Central memory CD4-positive, alpha-beta T cell (primary cell): ENCODE measurements at places on chromosomes 1 and 21.
A peak's percentile ranks its signal among the peaks of the same experiment; 100 is the strongest.

GRCh38 chr1:178818416-178818815 lies 52.5 kb downstream of the ANGPTL1 start:
- DNase-seq, result no peak

- DNase-seq, result no peak
Observed at GRCh38 chr1:145927916-145928643, 796 bp upstream of the RBM8A start.

- peak; percentile 54 for DNase-seq
Observed at GRCh38 chr21:46552274-46552673, 52.6 kb downstream of the S100B start.

- DNase-seq, result no peak
Observed at GRCh38 chr1:174726167-174726879, 273.4 kb upstream of the CACYBP start.

DNA sequence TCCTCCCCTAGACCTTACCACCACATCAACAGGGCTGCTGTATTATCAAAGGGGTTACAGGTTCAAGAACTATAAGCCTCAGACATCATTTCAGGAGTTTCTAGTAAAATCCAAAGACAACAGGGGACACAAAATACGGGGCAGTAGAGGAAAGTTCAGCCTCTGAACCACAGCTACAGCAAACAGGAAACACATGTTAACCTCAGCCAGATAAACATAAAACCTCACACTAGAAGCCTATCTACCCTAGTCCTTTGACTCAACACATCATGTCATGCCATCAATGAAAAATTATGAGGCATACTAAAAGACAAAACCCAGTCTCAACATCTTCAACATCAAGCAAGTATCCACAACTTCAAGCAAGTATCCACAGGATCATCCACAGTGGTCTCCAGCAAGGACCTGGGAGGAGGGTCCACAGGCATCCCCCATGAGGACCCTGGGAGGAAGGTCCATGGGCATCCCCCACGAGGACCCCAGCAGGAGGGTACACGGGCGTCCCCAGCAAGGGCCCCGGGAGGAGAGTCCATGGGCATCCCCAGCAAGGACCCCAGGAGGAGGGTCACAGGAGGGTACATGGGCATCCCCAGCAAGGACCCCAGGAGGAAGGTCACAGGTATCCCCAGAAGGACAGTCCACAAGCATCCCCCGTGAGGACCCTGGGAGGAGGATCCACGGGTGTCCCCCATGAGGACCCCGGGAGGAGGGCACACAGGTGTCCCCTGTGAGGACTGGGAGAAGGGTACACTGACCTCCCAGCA lies 440.0 kb downstream of the MATN1 start:
- DNase-seq, result peak; percentile 8

DNA sequence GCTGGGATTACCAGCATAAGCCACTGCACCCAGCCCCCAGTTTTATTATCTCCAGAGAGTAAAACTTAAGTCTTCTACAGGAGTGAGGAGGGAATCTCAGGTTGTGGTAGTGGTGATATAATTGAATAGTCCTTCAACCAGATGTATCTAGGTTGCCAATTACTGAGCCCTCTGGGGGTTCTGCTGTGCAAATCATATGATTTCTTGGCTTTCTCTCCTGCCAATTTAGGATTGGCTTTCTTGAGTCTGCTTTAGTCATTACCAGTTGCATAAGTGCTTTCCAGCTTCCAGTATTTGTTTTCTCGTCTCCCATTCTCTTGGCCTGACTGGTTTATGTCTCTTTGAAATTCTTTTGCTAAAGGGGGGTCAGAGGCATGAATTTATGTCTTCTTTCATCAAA lies 11.1 kb downstream of the CPT2 start:
- DNase-seq, result no peak

GRCh38 chr1:40784771-40785151 lies 1.2 kb downstream of the KCNQ4 start:
- no peak for DNase-seq

DNA sequence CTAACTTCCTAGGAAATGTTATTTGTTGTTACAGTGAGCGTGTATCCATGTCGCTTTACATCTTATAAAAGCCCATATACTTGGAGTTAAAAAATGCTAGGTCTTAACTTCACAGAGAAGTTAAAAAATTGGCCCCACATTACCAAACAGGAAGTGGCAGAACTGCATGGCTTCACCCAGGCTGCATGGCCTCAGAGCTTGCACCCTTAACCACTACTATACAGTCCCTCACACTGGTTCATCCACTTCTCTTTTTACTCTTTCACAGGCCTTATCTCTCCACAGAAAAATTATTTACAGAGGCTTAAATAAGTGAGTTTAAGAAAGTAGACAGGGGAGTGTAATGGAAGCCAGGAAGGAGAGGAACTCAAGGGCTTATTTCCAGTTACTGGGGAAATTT lies 402.5 kb downstream of the HHAT start:
- no peak for DNase-seq

DNA sequence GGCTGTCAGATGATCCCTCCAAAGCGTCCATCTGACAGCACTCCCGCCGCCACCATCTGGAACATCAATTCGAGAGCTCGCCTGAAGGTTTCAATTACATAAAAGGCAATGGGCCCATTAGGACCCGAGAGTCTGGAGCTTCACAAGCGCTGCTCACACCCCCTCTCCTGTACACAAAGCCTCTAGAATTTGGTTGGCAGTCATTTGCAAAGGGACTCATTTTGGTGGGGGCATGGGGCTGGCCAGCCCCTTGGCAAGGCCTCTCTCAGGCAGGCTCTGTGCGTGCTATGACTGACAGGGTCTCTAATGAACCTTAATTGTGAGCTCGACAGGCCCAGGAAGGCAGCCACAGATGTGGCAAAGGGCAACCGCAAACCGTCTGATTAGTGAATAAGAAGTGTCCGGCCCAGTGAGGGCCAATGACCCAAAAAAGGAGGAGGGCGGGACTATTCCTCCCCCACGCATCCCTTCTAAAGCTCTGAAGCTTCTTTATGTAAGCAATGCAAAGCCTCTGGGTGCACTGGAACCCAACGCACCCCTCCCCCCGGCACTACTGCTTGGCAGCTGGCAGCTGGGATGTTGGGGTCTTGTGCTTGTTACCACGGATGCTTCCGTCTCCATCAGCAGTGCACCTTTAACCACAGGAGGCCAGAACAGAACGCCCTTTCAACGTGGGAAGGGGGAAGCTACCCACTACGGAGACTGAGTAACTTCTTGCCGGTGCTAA lies 79.4 kb downstream of the CAPZB start:
- no peak for DNase-seq

DNA sequence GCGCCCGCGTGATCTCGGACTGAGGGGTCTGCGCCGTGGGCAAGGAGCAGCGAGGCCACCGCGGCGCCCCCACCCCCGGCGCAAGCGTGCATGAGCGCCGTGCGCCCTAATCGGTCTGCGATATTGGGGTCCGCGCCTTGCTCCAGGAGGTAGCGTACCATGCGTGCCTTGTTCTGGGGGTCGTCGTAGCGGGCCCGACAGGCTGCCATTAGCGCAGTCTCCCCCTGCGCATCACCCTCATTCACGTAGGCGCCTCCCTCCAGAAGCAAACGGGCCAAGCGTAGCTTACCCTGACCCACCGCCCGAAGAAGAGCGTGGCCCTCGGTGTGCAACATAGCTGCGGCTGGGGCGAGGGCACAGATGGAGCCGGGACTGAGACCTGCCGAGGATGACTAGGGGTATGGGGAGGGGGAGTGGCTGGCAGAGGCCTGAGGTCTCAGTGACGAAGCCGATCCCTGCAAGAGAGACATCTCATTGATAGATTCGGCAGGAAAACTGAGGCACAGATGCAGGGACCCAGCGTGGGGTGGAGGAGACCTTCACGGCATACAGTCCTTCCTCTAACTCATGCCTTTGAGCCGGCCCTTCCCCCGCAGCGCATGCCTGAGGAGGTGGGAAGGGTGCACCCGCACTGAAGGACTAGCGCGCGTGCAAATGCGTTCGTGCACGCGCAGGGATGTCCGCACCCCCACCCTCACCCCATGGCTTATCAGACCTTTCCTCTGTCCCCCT lies 2.8 kb downstream of the ANKRD34A start:
- peak; percentile 24 for DNase-seq

DNA sequence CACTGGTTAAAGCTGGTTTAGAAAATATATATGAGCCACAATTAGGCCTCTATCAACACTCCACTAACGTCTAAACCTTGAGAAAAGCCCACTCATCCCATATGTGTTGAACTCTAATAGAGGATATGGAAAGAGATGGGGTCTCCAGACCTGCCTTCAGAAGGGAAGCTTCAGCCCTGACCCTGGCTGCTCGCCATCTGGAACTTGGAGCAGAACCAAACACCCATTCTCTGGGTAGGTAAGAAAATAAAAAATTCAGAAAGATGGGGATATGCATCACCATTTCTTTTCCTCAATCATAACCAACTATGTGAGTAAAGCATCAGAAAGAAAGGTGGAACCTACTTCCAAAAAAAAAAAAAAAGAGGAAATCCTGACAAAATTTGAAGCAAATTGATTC lies 666.2 kb downstream of the PTPRC start:
- DNase-seq, result no peak

- DNase-seq, result no peak
Observed at GRCh38 chr1:3545363-3546047, 65.8 kb downstream of the MEGF6 start.

GRCh38 chr21:17802572-17802971 lies 16.6 kb downstream of the C21orf91 start:
- DNase-seq, result no peak

DNA sequence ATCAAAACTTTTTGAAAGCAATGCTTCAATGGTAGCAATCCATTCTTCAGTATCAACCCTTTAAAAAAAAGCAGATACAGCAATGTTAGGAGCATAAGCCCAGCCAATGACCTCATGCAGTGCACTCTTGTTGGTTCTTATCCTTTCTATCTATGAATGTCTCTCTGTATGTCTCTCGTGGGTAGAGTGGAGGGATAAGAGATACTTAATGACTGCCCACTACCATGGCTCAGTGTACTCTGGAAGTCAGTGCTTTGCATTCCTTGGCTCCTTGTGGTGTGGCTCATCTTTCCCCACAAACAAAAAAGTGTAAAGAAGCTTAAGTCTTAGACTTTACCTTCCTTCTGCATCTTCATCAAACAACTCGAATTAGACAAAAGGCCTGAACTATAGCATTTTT lies 50.3 kb downstream of the PCSK9 start:
- no peak for DNase-seq

GRCh38 chr1:26733982-26734381 lies 38.2 kb downstream of the ARID1A start:
- no peak for DNase-seq

DNA sequence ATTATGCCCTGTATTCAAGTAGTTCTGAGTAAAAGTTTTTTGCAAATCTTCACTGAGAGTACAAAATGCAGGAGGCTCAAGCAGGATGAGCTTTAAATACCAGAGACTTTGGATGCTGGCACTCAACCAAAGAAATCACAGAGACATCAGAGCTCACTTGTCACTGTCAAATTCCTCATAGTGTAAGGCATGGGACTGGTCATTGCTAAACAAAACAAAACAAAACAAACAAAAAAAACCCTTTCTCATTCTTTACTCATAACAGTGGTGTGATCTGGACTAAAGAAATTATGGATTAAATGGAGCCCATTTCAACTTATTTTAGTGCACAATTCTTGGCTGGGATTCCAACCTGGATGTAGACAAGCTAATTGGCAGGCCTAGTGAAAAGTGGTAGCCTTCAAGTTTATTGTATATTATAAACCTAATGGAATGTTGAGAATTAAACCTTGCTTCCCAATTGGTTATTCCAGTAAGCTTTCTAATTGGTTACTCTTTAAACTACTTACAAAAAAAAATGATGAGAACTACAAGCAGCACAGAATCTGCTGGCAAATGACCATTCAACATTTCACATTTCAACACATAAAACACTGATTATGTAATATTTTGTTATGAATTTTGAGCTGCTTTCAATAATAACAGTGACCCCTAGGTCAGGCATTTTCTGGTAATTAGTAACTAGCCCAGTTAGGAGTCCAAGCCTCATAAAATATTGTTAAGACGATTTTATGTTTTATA lies 30.6 kb upstream of the NEK7 start:
- DNase-seq, result no peak

DNA sequence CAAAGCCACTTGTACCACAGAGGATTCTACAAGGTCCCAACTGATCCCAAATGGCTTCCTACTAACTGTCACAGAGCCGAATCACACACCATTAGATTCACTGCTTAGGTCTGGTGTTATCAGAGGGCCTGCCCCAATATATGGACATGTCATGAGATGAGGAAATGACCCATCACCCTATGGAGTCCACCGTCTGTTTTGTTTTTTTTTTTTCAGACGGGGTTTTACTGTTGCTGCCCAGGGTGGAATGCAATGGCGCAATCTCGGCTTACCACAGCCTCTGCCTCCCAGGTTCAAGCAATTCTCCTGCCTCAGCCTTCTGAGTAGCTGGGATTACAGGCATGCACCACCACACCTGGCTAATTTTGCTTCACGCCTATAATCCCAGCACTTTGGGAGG lies 83.8 kb upstream of the ETS2 start:
- no peak for DNase-seq

DNA sequence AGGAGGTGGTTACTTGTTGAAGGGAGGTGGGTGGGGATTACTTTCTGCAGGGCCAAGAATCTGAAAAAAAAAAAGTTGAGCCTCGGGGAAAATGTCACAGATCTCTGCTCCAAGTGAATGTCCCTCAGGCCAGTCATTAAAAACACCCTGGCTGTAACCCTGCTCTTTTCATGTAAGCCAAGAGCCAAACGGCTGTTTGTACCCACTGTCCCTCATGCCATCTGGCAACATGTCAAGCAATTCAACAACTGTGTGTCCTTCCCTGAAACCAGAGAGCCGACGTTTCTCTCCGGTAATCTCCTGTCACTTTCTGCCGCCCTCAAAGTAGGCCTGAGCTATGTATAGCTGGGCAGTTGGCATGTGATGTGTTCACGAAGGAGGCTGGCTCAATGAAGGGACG lies 14.7 kb downstream of the CASQ2 start:
- no peak for DNase-seq

DNA sequence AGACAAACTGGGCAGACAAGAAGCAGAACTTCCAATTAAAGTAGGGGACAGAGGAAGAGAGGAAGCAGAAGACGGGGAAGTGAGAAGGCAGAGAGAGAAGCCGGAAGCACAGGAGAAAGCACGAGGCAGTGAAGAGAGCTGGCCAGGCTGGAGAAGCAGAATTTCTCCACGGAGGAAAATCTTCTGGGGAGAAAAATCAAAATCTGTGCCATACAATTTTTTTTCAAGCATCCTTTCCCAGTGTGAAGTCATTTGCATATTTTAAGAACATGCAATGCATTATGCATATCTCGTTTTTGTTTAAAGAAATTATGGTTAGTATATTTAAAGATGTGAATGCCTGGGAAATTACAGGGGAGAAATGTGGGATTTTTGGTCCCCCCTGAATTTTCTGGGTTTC lies 7.3 kb upstream of the CAMK2N1 start:
- DNase-seq, result no peak

GRCh38 chr1:211723273-211723672 lies 47.9 kb upstream of the NEK2 start:
- no peak for DNase-seq

GRCh38 chr1:20882837-20883236 lies 95.7 kb upstream of the HP1BP3 start:
- no peak for DNase-seq
